ENCODE measurements at places on chromosomes 4 and X.

GRCh38 chr4:189049682-189050081 lies 891.0 kb upstream of the FRG1 start:
- DNase-seq, result no peak

- no peak for DNase-seq
These were observed 15.5 kb upstream of the TDO2 start for GRCh38 chr4:155887847-155888570.

DNA sequence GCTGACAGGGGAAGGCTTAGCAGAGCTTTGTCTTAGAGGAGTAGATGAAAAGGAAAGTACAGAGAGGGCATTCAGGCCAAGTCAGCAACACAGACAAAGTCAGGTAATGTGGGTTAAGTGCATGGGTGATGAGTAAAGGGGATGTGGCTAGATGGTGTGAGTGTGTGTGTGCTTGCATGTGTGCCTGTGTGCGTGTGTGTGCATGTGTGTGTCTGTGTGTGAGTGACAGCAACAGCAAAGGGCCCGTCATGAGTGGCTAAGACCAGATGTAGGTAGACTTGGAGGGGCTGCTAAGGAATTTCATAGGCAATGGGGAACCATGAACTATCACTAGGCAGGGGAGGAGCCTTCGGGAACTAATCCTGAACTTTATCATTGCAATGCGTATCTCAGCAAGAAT lies 2.2 kb upstream of the GPR78 start:
- no peak for DNase-seq

DNA sequence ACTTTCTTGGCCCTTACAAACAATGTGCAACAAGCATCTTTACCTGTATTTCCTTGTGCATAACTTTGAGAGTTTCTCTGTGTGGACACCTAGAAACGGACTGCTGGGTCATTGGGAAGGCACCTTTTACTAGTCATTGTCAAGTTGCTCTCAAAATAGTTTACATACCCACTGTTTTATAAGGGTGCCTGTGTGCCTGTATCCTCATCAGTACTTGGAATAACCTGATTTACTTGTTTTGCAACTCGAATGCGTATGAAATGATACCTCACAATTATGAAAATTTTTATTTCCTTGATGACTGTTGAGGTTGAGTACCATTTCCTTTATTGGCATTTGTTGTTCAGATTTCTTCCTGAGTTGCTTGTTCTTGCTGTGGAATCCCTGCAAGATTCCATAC lies 150.8 kb downstream of the STIM2 start:
- no peak for DNase-seq

DNA sequence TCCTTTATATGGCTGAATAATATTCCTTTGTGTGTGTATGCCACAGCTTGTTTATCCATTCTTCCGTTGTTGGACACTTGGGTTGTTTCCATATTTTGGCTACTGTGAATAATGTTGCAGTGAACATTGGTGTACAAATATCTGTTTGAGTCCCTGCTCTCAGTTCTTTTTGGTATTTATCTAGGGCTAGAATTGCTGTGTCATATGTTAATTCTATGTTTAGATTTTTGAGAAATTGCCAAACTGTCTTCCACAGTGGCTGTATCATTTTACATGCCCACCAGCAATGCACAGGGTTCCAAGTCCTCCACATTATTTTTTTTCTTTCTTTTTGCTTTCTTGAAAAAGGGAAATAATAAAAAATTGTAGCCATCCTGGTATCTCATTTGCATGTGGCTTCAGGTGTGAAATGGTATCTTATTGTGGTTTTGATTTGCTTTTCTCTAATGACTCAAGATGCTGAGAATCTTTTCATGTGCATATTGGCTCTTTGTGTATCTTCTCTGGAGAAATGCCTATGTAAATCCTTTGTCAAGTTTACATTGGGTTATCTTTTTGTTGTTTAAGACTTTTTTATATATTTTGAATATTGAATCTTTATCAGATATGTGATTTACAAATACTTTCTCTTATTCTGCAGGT lies 129.7 kb downstream of the RAPGEF2 start:
- DNase-seq, result no peak
